Hematopoietic multipotent progenitor cell treated with erythropoietin and hydrocortisone succinate and interleukin-3 and kit ligand, for 8 days (in vitro differentiated cells): ENCODE measurements at places on chromosomes 3 and 15.

- DNase-seq = no peak
Measured at GRCh38 chr15:31280046-31280830, 46.4 kb upstream of the KLF13 start.

DNA sequence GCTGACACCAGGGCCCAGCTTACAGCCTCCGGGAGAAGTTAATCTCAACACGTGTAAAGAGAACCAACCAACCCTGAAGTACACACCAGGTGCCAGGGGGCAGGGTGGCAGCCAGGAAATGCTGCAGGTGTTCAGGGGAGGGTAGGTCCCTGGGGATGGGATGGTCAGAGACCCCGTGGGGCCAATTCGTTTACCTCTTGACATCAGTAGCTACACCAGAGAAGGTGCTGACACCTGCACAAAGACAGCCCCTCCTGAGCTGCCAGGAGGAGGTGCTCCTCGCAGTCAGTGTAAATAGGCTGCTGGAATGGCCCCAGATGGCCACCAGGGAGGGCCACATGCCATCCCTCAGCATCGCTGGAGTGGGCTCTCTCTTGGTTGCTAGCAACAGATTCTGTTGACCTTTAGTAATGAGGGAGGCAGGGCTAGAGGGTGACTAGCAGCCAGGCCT, 52.8 kb downstream of the CORO2B start:
- DNase-seq = no peak

- no peak for DNase-seq
Measured at GRCh38 chr3:38534180-38534579, 38.0 kb downstream of the EXOG start.

DNA sequence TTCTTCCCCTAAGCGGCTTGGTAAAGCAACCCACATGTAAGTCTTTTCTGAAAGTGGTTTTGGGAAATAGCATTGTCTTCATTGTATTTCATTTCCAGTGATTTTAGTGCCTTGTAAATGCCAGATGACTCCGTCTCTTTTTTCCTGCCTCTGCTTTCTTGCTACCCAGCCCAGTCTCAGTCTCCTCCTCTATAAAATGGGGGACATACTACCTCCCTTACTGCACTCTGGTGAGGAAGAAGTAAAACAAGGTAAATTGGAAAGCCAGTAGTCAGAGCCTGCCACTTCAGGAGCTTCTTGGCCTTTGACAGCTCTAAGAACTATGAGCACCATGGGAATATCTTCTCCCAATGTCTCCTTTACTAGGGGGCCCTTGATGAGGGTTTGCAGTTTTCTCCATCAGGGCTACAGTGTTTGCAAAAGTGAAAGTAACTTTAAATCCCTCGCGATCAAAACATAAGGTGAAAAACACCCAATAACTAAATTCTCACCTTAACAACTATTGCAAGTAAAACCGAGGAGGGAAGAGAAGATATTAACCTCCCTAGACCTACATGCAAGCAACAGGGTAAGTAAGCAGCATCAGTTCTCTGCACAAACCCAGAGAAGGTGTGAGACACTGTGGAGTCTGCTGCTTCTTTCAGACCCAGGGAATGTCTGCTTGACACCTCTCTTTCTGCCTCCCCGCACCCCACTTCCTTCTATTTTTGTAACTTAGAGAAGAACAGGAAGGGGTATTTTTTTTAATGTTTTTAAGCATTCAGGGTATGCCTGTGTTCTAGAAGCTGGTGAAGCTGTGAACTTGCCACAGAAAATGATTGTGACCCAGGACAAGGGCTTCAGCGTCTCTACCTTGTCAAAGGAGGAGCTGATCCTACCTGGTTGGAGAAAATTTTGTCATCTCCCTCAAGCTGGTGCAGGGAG, 159.1 kb upstream of the EOMES start:
- DNase-seq = no peak
